Esophagus squamous epithelium (tissue), 5 donors: ENCODE measurements at places on chromosomes 3 and 15.

DNA sequence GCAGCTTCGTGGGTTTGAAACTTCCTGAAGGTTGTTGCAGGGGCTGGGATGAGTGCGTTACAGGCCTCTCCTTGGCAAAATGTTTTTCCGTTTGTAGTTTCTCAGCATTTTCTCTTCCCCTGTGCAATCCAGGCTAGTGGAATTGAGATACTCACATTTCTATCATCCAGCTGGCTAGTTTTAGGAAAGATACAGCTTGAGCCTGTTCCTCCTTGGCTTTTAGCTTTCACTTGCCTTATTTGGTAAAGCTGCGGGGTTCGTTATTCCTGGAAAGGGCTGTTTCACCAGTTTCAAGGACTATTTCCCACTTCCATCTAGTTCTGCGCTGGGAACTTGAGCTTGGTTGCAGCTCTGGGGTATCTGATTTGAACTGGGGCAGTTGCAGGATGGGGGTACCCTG lies 90.3 kb downstream of the ITPR1 start:
- peaks cover 58% of the 10 kb centered on the region for H3K4me1 ChIP-seq
- no peaks in the 10 kb centered on the region for H3K27me3 ChIP-seq
- no peak overlapping the region for H3K27ac ChIP-seq
- no peak for DNase-seq
- no peaks in the 10 kb centered on the region for H3K36me3 ChIP-seq
- no peak overlapping the region for H3K4me3 ChIP-seq

DNA sequence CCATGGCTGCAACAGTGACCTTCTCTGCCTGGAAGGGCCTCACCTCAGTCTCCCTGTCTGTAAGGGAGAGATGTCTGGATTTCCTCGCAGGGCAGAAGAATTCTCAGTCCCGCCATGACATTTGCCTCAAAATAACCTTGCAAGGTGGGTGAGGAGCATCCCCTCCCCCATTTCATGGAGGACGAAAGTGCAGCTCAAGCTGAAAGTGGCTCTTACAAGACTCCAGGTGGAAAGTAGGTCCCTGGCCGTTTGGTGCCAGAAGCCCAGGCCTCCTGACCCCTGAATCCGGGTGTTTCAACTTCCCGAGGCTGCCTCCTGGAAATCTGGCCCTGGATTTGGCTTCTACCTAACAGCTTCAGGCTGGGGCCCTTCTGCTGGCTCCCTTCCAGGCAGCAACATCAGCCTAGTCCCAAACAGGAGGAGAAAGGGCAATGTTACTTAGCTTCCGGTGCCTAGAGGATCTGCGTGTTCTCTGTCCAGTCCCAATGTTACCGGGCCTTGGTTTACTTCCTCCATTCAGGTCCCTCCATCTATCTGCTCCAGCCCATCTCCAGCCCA lies 769 bp upstream of the CSPG4 start:
- peak overlapping the region; percentile 85 for H3K27ac ChIP-seq
- no peaks in the 10 kb centered on the region for H3K27me3 ChIP-seq
- H3K4me3 ChIP-seq: peak overlapping the region; percentile 45
- no peak for DNase-seq
- peaks cover 14% of the 10 kb centered on the region for H3K4me1 ChIP-seq

GRCh38 chr3:152505926-152506325 lies 237.2 kb downstream of the MBNL1 start:
- H3K4me3 ChIP-seq: no peak overlapping the region
- DNase-seq: no peak
- H3K36me3 ChIP-seq: no peaks in the 10 kb centered on the region
- H3K27ac ChIP-seq: no peak overlapping the region

GRCh38 chr3:111548092-111548491 lies 6.1 kb downstream of the CD96 start:
- H3K27me3 ChIP-seq: no peaks in the 10 kb centered on the region
- DNase-seq: no peak
- no peak overlapping the region for H3K27ac ChIP-seq
- H3K36me3 ChIP-seq: no peaks in the 10 kb centered on the region
- H3K4me3 ChIP-seq: no peak overlapping the region

GRCh38 chr15:71662306-71662705 lies 148.0 kb upstream of the NR2E3 start:
- H3K27ac ChIP-seq: no peak overlapping the region
- H3K36me3 ChIP-seq: peaks cover 3% of the 10 kb centered on the region
- H3K4me3 ChIP-seq: no peak overlapping the region
- H3K4me1 ChIP-seq: peaks cover 51% of the 10 kb centered on the region
- H3K27me3 ChIP-seq: no peaks in the 10 kb centered on the region

- no peaks in the 10 kb centered on the region for H3K27me3 ChIP-seq
- no peak overlapping the region for H3K4me3 ChIP-seq
- H3K4me1 ChIP-seq: no peaks in the 10 kb centered on the region
- DNase-seq: no peak
- H3K36me3 ChIP-seq: no peaks in the 10 kb centered on the region
- no peak overlapping the region for H3K27ac ChIP-seq
These were observed 297.5 kb upstream of the LYSMD4 start for GRCh38 chr15:100030586-100031229.

- no peak overlapping the region for H3K4me3 ChIP-seq
- no peak overlapping the region for H3K27ac ChIP-seq
- H3K27me3 ChIP-seq: no peaks in the 10 kb centered on the region
- H3K4me1 ChIP-seq: no peaks in the 10 kb centered on the region
- no peak for DNase-seq
These were observed 119.3 kb upstream of the AGBL1 start for GRCh38 chr15:85960381-85960780.

DNA sequence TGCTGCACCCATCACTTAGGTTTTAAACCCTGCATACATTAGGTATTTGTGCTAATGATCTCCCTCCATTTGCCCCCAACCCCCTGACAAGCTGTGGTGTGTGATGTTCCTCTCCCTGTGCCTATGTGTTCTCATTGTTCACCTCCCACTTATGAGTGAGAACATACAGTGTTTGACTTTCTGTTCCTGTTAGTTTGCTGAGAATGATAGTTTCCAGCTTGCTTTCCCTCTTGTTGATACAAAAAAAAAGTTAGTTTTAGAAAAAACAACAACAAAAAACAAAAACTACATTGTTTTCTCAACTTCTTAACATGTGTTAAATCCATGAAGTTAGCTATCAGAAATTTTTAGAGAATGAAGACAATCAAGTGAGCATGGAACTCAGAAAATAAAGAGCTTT lies 953.0 kb downstream of the VGLL3 start:
- H3K4me1 ChIP-seq: no peaks in the 10 kb centered on the region
- no peaks in the 10 kb centered on the region for H3K27me3 ChIP-seq
- H3K36me3 ChIP-seq: no peaks in the 10 kb centered on the region
- no peak overlapping the region for H3K27ac ChIP-seq
- DNase-seq: no peak

GRCh38 chr3:169754711-169755110 lies 10.1 kb downstream of the TERC start:
- H3K27ac ChIP-seq: peak overlapping the region; percentile 22
- H3K4me3 ChIP-seq: no peak overlapping the region
- H3K4me1 ChIP-seq: no peaks in the 10 kb centered on the region
- no peaks in the 10 kb centered on the region for H3K36me3 ChIP-seq
- DNase-seq: no peak

DNA sequence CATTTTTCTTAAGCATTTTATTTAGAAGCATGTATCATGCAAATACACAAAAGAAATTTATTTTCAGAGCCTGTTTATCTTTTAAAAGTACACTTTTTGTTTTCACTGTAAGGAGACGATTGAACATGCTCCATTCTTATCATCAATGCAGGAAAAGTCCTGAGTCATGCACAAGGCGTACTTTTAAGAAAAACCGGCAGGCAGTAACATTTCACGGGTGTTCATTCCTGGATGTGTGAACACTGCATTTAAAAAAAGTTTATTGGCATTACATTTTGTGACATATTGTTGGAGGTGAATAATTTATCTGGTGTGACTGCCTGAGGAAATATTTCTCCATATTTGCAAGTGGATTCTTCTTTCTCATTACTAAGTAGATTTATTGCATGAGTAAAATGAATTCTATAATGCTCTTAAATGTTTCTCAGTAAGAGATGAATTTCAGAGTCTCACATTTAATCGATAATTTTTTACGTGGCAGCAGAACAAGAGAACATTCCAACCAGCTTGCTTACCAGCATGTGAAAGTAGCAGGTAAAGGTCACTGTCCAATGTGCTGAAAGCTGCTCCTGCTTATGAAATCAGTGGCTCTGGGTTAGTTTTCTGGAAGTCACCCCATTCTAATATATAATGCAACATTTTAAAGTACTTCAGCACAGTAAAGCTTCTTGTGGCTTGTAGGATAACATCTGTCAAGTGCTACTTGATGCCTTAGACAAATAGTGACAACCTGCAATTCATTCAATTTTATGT lies 87.0 kb downstream of the SV2B start:
- no peaks in the 10 kb centered on the region for H3K4me1 ChIP-seq
- no peak for DNase-seq
- no peaks in the 10 kb centered on the region for H3K36me3 ChIP-seq
- no peaks in the 10 kb centered on the region for H3K27me3 ChIP-seq
- H3K27ac ChIP-seq: no peak overlapping the region

- H3K4me3 ChIP-seq: no peak overlapping the region
- no peaks in the 10 kb centered on the region for H3K36me3 ChIP-seq
- no peaks in the 10 kb centered on the region for H3K4me1 ChIP-seq
- H3K27ac ChIP-seq: no peak overlapping the region
These were observed 45.6 kb downstream of the CMC1 start for GRCh38 chr3:28287046-28287445.
